ENCODE measurements at places on chromosomes 11 and 22. TPM values are rescaled to one million over a fixed set of nuclear protein-coding genes. Genes with fewer than 3 reads are reported as not detected.

GRCh38 chr11:10305964-10306918 lies 1.4 kb downstream of the ADM start:
- peaks cover 75% of the 10 kb centered on the region for H3K4me1 ChIP-seq
- H3K27me3 ChIP-seq = no peaks in the 10 kb centered on the region
- DNase-seq = no peak

- H3K4me3 ChIP-seq = no peak overlapping the region
- H3K27ac ChIP-seq = no peak overlapping the region
- H3K27me3 ChIP-seq = no peaks in the 10 kb centered on the region
- no peaks in the 10 kb centered on the region for H3K36me3 ChIP-seq
- no peak for DNase-seq
- H3K4me1 ChIP-seq = no peaks in the 10 kb centered on the region
Measured at GRCh38 chr11:70883973-70884623, 368.3 kb downstream of the SHANK2 start.

DNA sequence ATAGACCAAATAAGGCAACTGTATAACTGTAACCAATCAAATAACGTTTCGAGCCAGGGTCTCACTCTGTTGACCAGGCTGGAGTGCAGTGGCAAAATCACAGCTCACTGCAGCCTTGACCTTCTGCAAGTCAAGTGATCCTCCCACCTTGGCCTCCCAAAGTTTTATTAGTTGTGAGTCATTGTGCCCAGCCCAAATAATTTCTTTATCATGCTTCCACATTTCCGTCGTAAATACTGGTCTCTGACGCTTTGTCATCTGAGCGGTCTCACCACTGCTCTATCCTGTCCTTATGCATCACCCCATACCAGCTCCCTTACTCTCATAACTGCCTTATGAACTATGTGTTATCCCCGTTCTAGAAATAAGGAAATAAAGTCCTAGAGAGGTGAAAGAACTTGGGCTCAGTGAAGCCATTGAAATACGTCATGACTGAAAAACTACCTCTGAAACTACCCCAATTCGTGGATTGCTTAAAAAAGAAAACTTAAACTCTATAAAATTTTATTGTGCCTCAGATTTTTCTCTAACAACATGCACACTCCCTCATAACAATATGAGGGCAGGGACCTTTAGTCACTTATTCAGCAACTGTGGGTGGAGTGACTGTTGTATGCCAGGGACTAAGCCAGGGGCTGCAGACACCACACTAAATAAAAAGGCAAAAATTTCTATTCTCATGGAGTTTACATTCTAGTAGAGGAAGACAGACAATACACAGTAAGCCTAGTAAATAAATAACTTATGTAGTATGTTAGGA lies 15.8 kb upstream of the RTN4RL2 start:
- DNase-seq = no peak
- H3K36me3 ChIP-seq = no peaks in the 10 kb centered on the region
- no peaks in the 10 kb centered on the region for H3K27me3 ChIP-seq
- peaks cover 10% of the 10 kb centered on the region for H3K4me1 ChIP-seq
- H3K27ac ChIP-seq = no peak overlapping the region

GRCh38 chr11:126335463-126335760 lies 20.1 kb upstream of the ST3GAL4 start:
- DNase-seq = no peak
- no peaks in the 10 kb centered on the region for H3K27me3 ChIP-seq
- peaks cover 8% of the 10 kb centered on the region for H3K4me1 ChIP-seq
- no peak overlapping the region for H3K27ac ChIP-seq
- no peak overlapping the region for H3K4me3 ChIP-seq
- no peaks in the 10 kb centered on the region for H3K36me3 ChIP-seq

DNA sequence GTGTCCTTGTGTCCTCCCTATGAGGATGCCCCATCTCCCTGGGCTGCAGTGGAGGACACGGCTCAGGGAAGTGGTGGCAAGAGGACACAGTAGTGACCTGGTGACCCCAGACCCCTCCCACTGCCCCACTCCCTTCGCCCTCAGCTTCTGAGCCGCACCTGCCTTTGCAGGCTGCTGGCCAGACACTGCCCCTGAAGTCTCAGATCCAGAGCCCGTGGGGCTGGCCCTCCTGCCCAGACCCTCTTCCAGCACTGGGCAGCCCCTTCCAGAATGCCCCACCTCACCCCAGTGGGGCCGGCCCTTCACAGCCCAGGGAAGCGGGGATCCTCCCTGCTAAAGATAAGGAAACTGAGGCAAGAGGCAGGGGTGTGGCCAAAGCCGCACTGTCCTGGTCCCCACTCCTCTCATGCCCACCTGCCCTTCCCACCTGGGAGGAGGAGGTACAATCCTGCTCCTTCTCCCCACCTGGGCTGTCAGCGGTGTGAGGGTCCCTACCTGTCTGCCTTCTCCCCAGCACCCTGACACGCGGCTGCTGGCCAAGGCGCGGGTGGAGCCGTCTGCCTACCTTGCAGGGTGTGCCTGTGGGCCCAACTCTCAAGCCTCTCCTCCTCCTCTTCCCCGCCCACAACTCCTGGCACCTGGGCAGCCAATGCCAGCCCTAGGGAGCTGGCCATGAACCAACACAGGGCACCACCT lies 17.3 kb downstream of the TRPM5 start:
- H3K4me3 ChIP-seq = no peak overlapping the region
- no peaks in the 10 kb centered on the region for H3K4me1 ChIP-seq
- no peak overlapping the region for H3K27ac ChIP-seq
- H3K27me3 ChIP-seq = no peaks in the 10 kb centered on the region

Gene TRIM51G
- total RNA-seq = not detected

Gene C11orf97
- not detected for total RNA-seq

Measured in HCT116 (cell line).